Nasal cavity respiratory epithelium epithelial cell of viscerocranial mucosa (primary cell): ENCODE measurements at places on chromosomes 1 and 21. TPM values are rescaled to one million over a fixed set of nuclear protein-coding genes. Genes with fewer than 3 reads are reported as not detected.

The EPHX1 gene
- total RNA-seq = 6.5 and 40.4 TPM in 2 replicates

The RGS8 gene
- total RNA-seq = not detected in 2 replicates

The VHLL gene
- 0.57 TPM in 1 of 2 replicates, not detected in the other for total RNA-seq

The IGSF5 gene
- total RNA-seq = 0.07 TPM in 1 of 2 replicates, not detected in the other

The CELA2A gene
- total RNA-seq = not detected in 2 replicates

The ITLN2 gene
- 0.21 TPM in 1 of 2 replicates, not detected in the other for total RNA-seq

The OR2G6 gene
- not detected in 2 replicates for total RNA-seq

The KRTAP12-2 gene
- total RNA-seq = not detected in 2 replicates

The SPRR2A gene
- 4.8 and 25.3 TPM in 2 replicates for total RNA-seq

The DLGAP3 gene
- under 0.01 TPM in 1 of 2 replicates, not detected in the other for total RNA-seq

The OR2T11 gene
- not detected in 2 replicates for total RNA-seq

The MYOC gene
- total RNA-seq = not detected in 2 replicates

The ADGRB2 gene
- total RNA-seq = 0.34 and 2.8 TPM in 2 replicates
